ENCODE measurements at places on chromosomes 3 and 15. TPM values are rescaled to one million over a fixed set of nuclear protein-coding genes. Genes with fewer than 3 reads are reported as not detected.

THBS1 gene
- total RNA-seq: 5.4 TPM

LIPH gene
- not detected for total RNA-seq

GRM2 gene
- 1.4 TPM for total RNA-seq

PTPN9 gene
- total RNA-seq: 37.5 TPM

C2CD4A gene
- total RNA-seq: not detected

VGLL3 gene
- not detected for total RNA-seq

STARD5 gene
- total RNA-seq: 5.4 TPM

STXBP5L gene
- total RNA-seq: not detected

PIERCE2 gene
- not detected for total RNA-seq

CPA3 gene
- total RNA-seq: not detected

TASOR gene
- total RNA-seq: 87.1 TPM

TMEM212 gene
- not detected for total RNA-seq

RPL39L gene
- 18.8 TPM for total RNA-seq

PLA2G4E gene
- not detected for total RNA-seq

CLEC3B gene
- not detected for total RNA-seq

CCDC50 gene
- 5.1 TPM for total RNA-seq

ATP8B4 gene
- total RNA-seq: 25.0 TPM

DLEC1 gene
- 3.2 TPM for total RNA-seq

TTC21A gene
- total RNA-seq: 2.7 TPM

LRTM1 gene
- not detected for total RNA-seq

NOX5 gene
- total RNA-seq: not detected

DNAH1 gene
- total RNA-seq: 28.5 TPM

MEIS2 gene
- total RNA-seq: not detected

ZNF80 gene
- 5.3 TPM for total RNA-seq
